Naive thymus-derived CD8-positive, alpha-beta T cell (primary cell): ENCODE measurements at places on chromosomes 7 and 10. TPM values are rescaled to one million over a fixed set of nuclear protein-coding genes. Genes with fewer than 3 reads are reported as not detected.

DNA sequence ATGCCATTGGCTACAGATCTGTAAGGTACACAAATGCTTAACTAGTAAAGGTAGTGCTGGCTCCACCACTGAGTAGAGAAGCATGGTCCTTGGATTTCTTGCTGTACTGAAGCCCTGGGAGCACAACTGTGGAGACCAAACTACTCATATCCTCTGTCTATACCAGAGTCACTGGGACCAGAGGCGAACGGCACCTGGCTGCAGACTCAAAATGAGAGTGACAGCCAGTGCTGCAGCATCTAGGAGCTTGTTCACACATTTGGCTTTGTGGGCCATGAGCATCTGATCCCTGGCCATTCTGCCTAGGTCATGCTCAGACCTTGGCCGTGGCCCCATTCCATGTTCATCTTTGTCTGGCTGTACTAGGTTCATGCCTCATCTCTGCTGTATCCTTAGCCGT, 31.9 kb downstream of the LRRC18 start:
- H3K36me3 ChIP-seq: no peaks in the 10 kb centered on the region
- H3K27me3 ChIP-seq: no peaks in the 10 kb centered on the region
- no peaks in the 10 kb centered on the region for H3K4me1 ChIP-seq
- no peak overlapping the region for H3K4me3 ChIP-seq
- no peak for DNase-seq

The SFTPD gene
- not detected for total RNA-seq

GRCh38 chr7:132755538-132756483, 179.5 kb upstream of the PLXNA4 start:
- no peaks in the 10 kb centered on the region for H3K36me3 ChIP-seq
- no peak for DNase-seq
- no peak overlapping the region for H3K4me3 ChIP-seq
- no peak overlapping the region for H3K27ac ChIP-seq

DNA sequence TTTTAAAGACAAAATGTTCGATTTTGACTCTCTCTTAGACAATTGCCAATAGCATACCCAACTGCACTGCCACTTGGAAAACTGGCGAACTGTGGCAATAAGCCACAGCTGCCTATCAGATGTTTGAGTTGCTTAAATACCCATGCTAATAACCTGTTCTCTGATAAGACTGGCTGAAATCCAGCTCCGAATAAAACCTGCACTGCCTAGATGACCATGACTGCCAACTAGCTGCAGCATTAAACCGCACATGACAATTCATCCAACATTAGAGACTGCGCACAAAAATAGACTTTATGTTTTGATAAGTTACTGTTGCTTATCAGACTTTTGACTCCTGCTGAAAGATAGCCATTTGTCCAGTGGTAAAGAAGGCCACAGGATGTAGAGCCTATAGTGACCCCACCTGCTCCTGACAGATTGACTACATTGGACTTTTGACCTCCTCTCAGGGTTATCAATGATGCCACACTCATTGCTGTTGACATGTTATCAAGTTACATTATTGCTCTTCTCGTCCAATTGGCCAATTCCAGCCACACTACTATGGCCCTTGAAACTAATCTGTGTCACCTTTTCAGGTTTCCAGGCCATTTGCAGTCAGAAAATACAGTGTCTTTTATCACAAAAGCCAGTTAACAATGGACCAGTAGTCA, 299.0 kb downstream of the HGF start:
- no peak overlapping the region for H3K4me3 ChIP-seq
- DNase-seq: no peak
- peaks cover 5% of the 10 kb centered on the region for H3K27me3 ChIP-seq
- no peak overlapping the region for H3K27ac ChIP-seq

The SPDYE11 gene
- not detected for total RNA-seq

GRCh38 chr7:108079648-108080591, 50.2 kb downstream of the LAMB4 start:
- H3K4me3 ChIP-seq: no peak overlapping the region
- H3K36me3 ChIP-seq: no peaks in the 10 kb centered on the region
- DNase-seq: no peak
- no peaks in the 10 kb centered on the region for H3K27me3 ChIP-seq
- H3K4me1 ChIP-seq: no peaks in the 10 kb centered on the region
- no peak overlapping the region for H3K27ac ChIP-seq

DNA sequence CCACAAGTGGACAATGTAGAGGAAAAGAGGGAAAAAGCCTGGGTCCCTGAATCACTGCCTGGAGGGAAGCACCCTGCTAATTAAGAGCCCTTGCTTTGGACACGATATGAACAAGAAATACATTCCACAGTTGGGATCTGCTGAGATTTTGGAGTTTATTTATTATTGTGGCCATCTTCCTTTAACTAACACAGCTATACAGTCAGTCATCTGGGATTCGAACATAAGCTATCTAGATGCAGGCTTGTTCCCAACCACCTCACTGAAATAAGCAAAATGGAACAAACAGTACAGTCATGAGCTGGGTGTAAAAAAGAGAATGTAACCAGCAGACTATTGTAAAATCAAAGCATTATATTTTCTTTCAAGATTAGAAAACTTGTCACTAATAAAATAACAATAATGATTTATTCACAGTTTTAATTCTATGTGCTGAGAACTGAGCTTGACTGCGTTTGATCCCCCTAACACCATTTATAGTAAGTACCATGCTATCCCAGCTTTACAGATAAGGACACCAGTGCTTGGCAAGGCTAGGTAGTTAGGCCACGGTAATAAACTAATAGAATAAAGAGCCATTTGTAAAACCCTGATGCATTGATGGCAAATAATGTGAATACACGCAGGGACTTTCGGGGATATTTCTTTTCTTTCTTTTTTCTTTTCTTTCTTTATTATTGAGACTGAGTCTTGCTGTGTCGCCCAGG, 223.8 kb upstream of the KLF6 start:
- H3K4me1 ChIP-seq: peaks cover 17% of the 10 kb centered on the region
- H3K27ac ChIP-seq: no peak overlapping the region
- H3K27me3 ChIP-seq: no peaks in the 10 kb centered on the region
- H3K4me3 ChIP-seq: no peak overlapping the region
- peaks cover 4% of the 10 kb centered on the region for H3K36me3 ChIP-seq

The CSGALNACT2 gene
- total RNA-seq: 61.0 TPM

The WDFY4 gene
- 8.5 TPM for total RNA-seq

The NKX2-3 gene
- not detected for total RNA-seq

- peaks cover 11% of the 10 kb centered on the region for H3K4me1 ChIP-seq
- peaks cover 3% of the 10 kb centered on the region for H3K36me3 ChIP-seq
- H3K27me3 ChIP-seq: no peaks in the 10 kb centered on the region
- peak; percentile 41 for DNase-seq
- no peak overlapping the region for H3K4me3 ChIP-seq
- no peak overlapping the region for H3K27ac ChIP-seq
Measured at GRCh38 chr10:74213571-74214162, 62.6 kb downstream of the ADK start.

- no peak overlapping the region for H3K27ac ChIP-seq
- no peaks in the 10 kb centered on the region for H3K4me1 ChIP-seq
- no peak overlapping the region for H3K4me3 ChIP-seq
- no peak for DNase-seq
Measured at GRCh38 chr7:24082826-24083225, 201.2 kb upstream of the NPY start.

The KCNMA1 gene
- total RNA-seq: not detected

DNA sequence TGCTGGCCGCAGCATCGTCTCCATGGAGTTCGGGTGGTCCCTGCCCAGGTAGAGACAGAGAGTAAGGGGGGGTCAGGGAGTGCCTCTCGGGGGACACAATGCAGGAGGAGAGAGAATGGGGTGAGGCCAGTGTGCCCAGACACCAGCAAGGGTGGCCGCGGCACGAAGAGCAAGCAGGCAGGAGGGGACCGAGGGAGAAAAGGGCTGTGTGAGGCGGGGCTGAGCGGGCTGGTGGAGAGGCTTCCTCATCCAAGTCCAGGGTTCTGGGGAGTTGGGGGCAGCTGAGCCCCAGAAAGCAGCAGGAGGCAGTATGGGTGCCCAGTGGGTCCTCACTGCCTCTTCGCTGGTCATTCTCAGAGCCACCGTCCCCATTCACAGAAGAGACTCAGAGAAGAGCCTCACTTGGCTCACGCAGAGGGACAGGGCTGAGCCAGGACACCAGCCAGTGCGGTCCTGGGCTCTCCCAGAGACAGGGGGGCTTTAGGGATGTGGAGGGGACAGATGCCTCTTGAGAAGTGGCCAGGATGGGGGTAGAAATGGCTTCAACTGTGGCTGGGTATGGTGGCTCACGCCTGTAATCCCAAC, 78.9 kb downstream of the MICALL2 start:
- no peak overlapping the region for H3K27ac ChIP-seq
- H3K36me3 ChIP-seq: no peaks in the 10 kb centered on the region
- H3K27me3 ChIP-seq: peaks cover 40% of the 10 kb centered on the region
- no peak for DNase-seq
- H3K4me1 ChIP-seq: peaks cover 4% of the 10 kb centered on the region

DNA sequence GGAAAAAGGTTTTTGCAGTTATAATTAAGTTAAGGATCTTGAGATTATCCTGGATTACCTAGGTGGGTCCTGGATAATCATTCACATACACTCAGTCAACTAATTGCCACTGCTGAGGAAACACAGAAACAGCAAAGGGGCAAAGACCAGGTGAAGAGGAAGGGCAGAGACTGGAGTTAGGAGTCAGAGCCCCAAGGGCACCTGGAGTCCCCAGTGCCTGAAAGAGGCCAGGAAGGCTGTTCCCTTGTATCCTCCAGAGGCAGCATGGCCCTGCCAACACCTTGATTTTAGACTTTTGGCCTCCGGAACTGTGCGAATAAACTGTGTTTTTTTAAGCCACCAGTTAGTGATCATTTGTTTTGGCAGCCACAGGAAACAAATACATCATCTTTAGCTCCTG, 24.6 kb downstream of the PRR15 start:
- no peak for DNase-seq
- no peak overlapping the region for H3K27ac ChIP-seq
- H3K4me3 ChIP-seq: peak overlapping the region; percentile 26
- H3K27me3 ChIP-seq: no peaks in the 10 kb centered on the region
- H3K4me1 ChIP-seq: peaks cover 6% of the 10 kb centered on the region

The OPN1SW gene
- total RNA-seq: not detected

- H3K36me3 ChIP-seq: no peaks in the 10 kb centered on the region
- no peak for DNase-seq
- no peak overlapping the region for H3K4me3 ChIP-seq
Measured at GRCh38 chr10:75770626-75771081, 339.2 kb downstream of the LRMDA start.

GRCh38 chr7:156906200-156906649, 13.2 kb upstream of the LMBR1 start:
- H3K27me3 ChIP-seq: peaks cover 3% of the 10 kb centered on the region
- DNase-seq: no peak
- no peak overlapping the region for H3K4me3 ChIP-seq
- H3K36me3 ChIP-seq: no peaks in the 10 kb centered on the region
- H3K4me1 ChIP-seq: peaks cover 18% of the 10 kb centered on the region
- no peak overlapping the region for H3K27ac ChIP-seq
